ENCODE measurements at places on chromosomes 2 and 18.

DNA sequence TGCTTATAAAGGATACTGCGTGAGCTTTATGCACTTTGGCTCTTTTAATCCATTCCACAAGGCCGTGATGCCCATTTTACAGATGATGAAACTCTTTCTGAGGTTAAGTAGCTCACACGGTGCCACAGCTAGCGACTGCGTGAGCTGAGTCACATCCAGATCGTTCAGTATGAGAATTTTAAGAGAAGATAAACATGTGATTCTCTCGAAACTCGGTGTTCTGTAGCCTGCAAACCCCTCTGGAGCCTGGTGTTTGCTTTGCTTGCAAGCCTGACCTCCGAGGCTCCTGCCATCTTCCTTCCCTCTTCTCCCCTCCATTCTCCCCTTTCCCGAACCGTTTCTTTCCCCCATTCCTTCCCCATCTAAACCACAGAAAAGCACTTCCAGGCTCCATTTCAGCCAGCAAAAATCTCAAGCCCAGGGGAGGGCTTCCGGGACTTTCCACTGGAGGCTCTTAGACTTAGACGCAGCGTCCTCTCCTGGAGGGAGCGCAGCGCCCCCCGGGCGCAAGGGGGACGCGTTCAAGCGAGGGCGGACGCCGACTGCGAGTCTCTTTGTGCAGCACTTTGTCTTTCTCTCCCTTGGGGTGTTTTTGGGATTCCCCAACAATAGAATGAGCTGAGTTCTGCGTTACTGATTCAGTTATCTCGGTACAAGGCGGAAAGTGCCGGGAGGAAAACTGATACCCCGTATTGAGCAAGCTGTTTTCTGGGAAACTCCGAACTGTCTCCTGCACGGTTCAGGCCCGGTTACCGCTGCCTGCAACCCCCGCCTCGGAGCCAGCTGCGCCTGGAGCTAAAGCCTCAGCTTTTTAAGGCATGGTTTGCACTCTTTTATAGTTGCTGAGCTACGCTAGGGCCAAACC is 38.0 kb downstream of the CYP1B1 start:
- DNase-seq = no peak

- no peak for DNase-seq
These were observed 82.2 kb upstream of the RMDN2 start for GRCh38 chr2:37842732-37843440.

- DNase-seq = no peak
These were observed 194.3 kb upstream of the ERBB4 start for GRCh38 chr2:212732860-212733259.

DNA sequence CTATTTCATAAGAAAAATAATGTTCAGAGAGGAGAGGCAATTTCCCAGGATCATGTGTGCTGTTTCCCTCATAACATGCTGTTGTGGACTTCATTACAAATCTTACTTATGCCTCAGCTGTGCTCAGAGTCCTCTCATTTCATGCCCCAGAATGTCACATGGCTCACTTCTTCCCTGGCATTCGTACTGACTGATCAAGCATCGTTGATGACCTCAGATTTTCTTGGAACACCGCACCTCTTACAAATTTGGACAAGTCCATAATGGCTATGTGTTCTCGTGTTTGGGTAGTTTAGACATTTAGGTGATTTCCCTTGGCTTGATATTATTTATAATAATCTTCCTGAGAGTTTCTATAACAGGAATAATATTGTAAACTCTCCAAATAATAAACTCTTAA is 32.9 kb downstream of the SERPINB7 start:
- DNase-seq = no peak

GRCh38 chr2:109683452-109683851 is 69.3 kb downstream of the SOWAHC start:
- no peak for DNase-seq

DNA sequence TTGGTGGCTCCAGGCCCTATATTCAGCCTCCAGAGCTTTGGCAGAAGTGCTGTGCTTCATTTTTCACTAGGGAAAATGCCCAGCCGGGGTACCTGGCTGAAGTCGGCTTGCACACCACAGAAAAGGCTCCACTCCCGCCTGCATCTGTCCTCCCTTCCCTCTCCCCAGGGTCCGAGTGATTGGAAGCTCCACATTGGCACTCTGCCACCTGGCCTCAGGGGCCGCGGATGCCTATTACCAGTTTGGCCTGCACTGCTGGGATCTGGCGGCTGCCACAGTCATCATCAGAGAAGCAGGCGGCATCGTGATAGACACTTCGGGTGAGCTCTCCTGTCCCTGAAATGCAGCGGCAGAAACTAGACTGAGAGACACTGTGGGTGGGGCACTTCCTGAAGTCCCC is 47.4 kb downstream of the IMPA2 start:
- no peak for DNase-seq

DNA sequence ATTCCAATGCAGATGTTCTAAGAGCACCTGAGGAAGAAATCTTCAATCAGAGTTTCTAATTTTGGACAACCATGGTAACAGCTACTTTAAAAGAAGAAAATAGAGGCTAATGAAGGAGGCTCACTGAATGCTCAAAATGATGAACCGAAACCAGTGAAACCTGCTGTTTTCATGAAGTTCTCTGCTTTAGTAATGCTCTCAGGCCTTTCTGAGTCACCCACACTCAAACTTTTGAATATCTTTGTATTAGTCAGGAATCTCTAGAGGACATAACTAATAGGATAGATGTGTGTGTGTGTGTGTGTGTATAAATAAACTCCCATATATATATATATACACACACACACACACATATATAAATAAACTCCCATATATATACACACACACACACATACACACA is 76.9 kb upstream of the RIT2 start:
- DNase-seq = no peak

DNA sequence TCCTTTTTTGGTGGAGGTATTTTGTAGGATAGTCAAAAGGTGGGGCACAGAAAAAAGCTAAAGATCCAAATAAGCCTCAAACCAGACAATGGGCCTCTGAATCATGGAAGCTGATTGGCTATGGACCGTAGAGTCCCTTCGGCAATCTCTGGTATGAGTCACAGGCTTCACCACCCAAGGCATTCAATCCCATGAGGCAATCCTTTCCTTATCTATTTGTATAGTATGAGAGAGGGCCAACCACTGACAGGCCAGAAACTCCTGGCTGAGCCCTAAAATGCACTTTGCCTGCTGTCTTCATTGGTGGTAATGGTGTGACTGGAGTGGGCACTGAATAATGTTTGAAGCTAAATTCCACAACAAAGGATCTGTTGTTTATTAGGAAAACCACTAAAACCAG is 38.7 kb upstream of the MEX3C start:
- DNase-seq = no peak

GRCh38 chr2:207046724-207047123 is 107.4 kb downstream of the CPO start:
- no peak for DNase-seq

GRCh38 chr2:102337012-102337411 is 18.6 kb upstream of the IL18R1 start:
- no peak for DNase-seq

All from esophagus squamous epithelium (tissue), 5 donors.